Thoracic aorta (tissue), 2 donors: ENCODE measurements at places on chromosomes 13 and 19.

GRCh38 chr19:44051650-44052402 is at the start of gene ZNF223:
Gene ZNF223, plus strand, starts transcription at chr19:44052036. Its CDS starts 3,141 bp downstream, at chr19:44055177.
- peak; percentile 80 for DNase-seq

- no peak for DNase-seq
These were observed 133.4 kb downstream of the NUFIP1 start for GRCh38 chr13:44855860-44856259.

GRCh38 chr19:6204866-6205723 is 69.6 kb downstream of the ACSBG2 start:
- DNase-seq = no peak

DNA sequence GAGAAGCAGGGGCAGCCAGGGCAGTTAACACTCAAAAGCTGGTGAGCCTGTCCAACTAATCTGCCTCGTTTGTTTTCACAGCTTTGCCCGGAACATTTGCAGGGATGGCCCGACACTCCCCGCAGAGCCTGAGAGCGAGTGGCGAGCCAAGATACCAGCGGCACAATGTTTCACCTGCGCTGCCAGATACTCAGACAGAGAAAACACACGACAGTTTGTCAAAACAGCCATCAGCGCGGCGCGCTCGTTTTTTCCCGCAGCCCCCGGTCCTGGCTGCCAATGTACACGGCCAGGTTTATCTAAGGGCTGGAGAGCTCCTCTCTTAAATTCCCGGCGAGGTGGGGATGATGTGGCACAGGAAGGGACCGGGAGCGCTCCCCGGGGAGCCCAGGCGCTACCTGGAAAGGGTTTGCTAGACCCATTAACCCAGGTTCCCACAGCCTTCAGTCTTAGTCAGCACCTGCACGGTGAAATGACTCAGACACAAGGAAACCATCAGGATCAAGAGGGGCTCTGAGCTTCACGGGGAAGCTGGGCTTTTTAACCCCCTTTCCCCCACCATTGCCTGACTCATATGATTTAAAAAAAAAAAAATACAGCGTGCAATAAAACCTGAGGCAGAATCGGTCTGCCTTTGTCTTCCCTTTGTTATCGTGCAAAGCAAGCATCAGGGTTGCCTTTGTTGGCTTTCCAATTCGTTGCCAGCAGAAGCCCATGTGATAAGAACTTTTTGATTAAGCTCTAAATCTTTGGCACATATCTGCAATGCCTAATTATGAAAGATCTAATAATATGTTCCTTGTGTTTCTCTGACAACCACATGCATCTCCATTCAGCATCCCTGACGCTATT is 186.2 kb downstream of the EFNB2 start:
- no peak for DNase-seq

- no peak for DNase-seq
These were observed 164.4 kb downstream of the TM9SF2 start for GRCh38 chr13:99665711-99666110.

- no peak for DNase-seq
These were observed 1.4 kb downstream of the ING1 start for GRCh38 chr13:110714797-110715394.

GRCh38 chr19:34588249-34588648 is 88.7 kb downstream of the SCGB2B2 start:
- DNase-seq = no peak

- no peak for DNase-seq
These were observed 147.1 kb downstream of the NHLRC3 start for GRCh38 chr13:39185326-39185725.

- peak; percentile 73 for DNase-seq
These were observed 33.6 kb upstream of the EPHX3 start for GRCh38 chr19:15265850-15266248.

GRCh38 chr19:5691822-5692722 is 2.0 kb downstream of the RPL36 start:
- DNase-seq = no peak

- no peak for DNase-seq
These were observed 36.2 kb downstream of the SLAIN1 start for GRCh38 chr13:77733674-77734073.

GRCh38 chr13:65856431-65856830 is 1373.7 kb downstream of the PCDH9 start:
- no peak for DNase-seq

GRCh38 chr13:32471187-32471922 is 43.4 kb upstream of the N4BP2L1 start:
- no peak for DNase-seq

DNA sequence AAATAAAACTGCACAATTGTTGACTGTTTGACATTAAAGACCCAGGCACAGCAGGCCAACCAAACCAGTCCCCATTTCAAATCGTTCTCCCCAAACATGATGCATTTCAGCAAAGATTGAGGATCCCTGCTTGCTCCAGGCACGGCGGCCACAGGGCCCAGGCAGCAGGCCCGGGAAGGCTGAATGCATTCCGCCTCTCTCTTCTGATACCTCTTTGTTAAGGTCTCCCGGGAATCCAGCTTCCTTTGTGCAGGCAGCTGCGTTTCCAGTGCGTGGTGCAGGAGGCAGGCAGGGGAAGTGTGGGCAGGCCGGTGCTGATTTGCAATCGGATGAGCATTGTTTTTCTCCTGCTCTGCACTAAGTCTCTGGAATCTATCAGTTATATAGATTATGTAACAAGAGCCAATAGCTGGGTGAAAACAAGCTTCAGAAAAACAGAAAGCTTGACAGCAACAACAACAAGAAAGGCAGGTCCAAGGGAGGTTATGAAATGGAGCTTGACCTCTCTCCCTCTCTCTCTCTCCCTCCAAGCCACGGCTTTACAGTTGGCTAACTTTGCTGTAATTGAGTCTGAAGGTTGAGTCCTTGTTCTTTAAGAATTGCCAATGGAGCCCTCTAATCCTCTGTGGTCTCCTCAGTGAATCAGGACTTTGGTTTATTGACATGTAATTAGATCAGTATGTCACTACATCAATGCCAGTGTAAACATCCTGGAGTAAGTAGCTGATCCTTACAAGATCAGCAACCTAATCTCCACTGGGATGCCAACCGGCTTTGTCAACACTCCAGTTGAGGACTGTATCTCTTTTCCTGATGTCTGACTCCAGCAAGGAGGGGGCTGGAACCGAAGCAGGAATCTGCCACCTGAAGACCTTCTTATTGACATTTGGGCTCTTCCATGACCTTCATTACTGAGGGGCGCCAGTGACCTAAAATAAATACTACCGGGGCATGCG is 338.0 kb downstream of the TEX29 start:
- DNase-seq = no peak

GRCh38 chr19:45164577-45165335 is 4.0 kb upstream of the NKPD1 start:
- no peak for DNase-seq

- no peak for DNase-seq
These were observed 159.1 kb downstream of the GPC5 start for GRCh38 chr13:91557328-91558090.

GRCh38 chr19:43789029-43789428 is 8.3 kb upstream of the KCNN4 start:
- no peak for DNase-seq

DNA sequence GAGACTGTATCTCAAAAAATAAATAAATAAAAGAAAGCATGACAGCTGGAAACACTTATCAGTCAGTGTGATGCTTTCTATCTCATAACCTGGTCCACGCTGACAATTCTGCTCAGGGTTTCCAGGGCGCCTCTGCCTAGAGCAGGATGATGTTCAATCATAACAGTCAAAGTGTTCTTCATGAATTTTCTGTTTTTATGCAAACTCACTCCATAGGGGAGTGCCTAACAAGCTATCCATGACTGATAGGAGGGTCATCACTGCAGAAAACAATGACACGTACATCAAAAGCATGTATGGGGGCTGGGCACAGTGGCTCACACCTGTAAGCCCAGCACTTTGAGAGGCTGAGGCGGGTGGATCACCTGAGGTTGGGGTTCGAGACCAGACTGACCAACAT is 41.4 kb upstream of the ZNF83 start:
- no peak for DNase-seq

DNA sequence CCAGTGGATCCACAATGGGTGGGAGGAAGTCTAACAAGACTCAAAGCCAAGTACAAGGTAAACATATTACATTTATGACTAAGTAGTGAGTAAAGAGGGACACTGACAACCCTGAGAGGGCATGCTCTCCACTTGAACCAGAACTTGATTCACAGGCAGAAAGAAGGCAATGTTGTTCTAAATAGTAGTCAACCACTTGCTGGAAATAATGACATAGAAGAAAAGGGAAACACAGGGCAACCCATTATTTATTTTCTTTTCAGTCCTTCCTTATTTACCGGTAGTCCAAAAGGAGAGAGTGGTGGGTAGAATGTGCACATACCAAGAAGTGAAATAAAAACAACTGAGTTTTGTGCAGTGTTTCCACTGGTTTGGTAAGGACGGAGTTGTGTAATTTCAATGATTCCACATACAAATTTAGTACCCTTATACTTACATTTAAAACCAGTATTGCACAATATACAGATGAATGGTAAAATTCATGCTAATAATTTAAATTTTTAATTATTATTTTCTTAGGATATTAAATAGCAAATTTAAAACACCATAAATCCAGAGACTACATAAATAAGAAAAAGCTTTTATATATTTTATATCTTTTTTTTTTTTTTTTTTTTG is 65.9 kb downstream of the ENOX1 start:
- DNase-seq = no peak

DNA sequence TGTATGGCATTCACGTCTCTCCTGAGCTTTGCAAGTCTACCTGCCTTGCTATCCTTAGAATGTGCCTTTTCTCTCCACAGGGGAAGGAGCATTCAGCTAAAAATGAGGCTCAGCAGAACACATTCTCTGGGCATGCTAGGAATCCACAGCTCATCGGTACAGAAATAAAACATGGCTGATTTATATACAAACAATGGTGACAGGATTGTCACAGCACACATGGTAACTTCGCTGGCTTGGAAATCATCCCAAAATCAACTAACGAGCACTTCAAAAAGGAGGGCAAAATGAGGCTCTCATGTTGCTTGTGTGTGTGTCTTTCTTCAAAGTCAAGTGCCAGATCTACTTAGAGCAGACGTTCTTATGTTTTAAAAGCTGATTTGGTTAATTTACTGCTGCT is 373.0 kb downstream of the FGF14 start:
- no peak for DNase-seq

DNA sequence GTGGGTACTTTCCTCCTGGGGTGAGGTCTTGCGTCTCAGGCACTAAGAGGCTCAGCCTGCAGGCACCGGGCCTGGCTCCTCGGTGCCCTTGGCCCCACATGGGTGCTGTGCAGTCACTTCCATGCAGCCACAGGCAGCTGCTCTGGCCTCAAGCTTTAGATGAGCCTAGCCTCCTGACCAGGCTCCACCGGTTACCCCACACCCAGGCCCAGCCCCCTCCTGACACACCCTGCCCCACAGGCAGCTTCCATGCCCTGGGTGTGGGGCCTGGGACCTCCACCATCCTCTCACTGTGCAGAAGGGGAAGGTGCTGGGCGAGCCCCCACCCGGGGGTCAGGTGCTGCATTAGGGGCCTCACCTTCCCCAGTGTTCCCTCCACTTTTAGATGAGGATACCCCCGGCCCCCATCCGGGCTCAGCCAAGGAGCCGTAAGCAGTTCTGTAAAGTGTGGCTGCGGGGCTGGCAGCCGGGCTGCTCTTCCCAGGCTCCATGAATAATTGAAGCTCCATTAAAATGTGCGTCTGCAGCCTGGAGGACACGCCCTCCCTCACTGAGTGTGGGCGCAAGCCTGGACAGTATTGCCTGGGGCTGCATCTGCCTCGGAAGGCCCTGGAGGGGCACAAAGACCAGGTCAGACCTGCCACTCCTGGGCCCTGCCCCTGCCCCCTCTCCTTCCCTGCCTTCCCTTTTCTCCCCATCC is 72.5 kb upstream of the KCTD15 start:
- no peak for DNase-seq

DNA sequence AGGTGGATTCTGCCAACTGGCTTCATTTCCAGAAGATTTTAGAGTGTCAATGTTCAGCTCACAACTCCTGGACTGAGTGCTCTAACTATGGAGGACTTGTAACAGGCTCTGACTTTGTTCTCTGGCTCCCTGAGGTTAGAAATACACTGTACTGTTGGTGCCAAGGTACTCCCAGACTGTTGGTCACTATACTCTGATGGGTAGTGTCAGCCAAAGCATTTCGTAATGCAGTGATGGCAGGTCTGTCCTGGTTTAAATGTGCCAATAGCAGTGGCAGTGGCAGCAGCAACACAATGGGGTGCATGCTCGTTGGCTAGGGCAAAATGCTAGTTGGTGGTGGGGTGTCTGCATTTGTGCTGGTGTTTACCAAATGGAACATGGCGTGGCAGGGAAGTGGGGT is 472.2 kb downstream of the TDRD3 start:
- no peak for DNase-seq

GRCh38 chr13:99960663-99961311 is 10.8 kb downstream of the ZIC5 start:
- DNase-seq = no peak

DNA sequence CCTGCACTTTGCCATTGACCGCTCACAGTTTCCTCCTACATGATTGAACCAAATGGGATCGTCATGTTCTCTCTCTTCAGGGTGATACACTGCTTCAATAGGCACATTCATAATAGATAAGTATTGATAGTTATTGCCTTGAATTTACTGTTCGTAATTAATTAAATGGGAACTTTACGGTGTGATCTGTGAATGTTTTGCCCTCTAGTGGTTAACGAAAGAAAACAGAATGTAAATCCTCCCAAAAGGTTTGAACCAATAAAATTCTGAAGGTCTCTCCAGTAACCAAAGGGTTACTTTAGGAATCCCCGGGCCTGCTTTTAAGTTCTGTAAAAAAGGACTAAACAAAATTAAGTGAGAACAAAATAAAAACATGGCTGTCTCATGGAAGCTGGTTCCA is 389.3 kb downstream of the DACH1 start:
- DNase-seq = no peak

DNA sequence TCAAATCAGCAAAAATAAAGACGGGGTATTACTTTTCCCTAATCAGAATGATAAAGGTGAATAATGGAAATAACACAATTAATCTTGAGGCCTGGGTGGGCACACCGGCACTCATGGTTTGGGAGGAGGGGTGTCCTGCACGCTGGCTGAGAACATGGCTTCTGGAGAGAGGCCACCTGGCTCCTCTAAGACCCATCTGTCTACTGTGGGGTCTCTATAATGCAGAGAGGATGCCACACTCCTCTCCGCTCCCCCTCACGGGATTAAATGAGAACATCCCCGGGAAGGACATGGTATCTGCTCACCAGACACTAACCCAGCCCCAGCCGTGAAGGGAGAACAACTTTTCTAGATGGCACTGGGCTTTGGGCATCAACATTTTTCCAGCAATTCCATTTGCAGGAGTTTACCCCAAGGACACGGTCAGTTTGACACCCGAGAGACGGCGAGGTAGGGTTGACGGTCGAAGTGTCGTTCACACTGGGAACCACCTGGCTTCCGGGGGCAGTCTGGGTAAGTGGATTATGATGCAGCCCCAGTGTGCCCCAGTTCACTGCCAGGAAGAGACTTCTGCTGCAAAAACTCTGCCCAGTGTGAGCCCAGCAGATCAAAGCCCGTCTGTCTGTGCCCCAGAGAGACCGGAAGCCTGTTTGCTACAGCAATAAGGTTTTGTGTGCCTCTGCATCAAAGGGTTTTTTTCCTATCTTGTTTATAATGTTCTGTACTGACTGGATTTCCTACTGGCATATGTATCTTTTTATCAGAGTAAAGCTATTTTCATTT is 56.6 kb downstream of the CEBPG start:
- DNase-seq = no peak
